Fibroblast of the aortic adventitia (primary cell): ENCODE measurements at places on chromosomes 3 and 15. TPM values are rescaled to one million over a fixed set of nuclear protein-coding genes. Genes with fewer than 3 reads are reported as not detected.

C3orf85 gene
- total RNA-seq, result not detected in 2 replicates

CPN2 gene
- not detected in 2 replicates for total RNA-seq

CELF6 gene
- total RNA-seq, result 0.18 and 1.6 TPM in 2 replicates

TRIP4 gene
- 11.8 and 25.8 TPM in 2 replicates for total RNA-seq

REC114 gene
- total RNA-seq, result not detected in 2 replicates
